ENCODE measurements at places on chromosomes 5 and 9.

DNA sequence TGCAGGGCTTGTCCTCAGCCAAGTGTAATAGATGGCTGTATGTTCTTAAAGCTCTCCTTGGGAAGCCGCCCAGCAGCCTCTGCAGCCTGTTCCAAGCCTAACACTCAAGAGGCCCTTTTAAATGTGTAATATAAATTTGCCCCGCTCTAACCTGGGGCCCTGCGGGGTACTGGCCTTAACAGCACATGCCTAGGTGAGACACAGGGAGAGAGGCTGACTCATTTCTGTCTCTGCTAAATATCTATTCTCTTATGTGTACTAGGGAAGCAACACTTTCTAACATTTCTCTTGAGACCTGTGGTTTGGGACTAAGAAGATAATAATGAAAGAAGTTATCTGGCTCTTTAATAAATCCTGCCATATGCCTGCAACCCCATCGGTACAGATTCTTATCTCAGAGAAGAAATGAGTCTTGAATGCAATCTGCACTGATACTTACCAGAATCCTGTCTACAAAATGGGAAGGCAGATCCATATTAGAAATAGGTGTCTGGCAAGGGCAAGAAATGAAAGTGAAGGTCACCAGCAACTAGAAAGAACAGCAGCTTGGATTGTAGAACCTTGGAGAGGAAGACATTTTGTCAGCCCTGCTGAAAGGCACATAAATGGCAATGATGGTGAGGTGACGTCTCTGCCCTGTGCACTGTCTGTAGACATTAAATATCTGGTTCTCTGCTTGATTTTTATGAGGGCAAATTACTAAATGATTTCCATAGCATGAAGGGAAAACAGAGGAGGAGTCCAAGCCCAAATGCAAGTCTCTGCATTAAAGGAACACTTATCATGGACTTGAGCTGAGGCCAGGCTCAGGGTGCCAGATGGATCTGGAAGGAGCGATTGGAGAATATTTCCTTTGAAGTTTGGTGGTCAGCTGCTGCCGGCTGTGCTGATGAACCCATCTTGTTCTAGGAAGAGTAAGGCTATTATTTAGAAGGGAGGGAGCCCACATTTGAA, 14.5 kb upstream of the TGFBI start:
- DNase-seq: no peak

GRCh38 chr9:10396615-10397014, 216.2 kb downstream of the PTPRD start:
- DNase-seq: no peak

DNA sequence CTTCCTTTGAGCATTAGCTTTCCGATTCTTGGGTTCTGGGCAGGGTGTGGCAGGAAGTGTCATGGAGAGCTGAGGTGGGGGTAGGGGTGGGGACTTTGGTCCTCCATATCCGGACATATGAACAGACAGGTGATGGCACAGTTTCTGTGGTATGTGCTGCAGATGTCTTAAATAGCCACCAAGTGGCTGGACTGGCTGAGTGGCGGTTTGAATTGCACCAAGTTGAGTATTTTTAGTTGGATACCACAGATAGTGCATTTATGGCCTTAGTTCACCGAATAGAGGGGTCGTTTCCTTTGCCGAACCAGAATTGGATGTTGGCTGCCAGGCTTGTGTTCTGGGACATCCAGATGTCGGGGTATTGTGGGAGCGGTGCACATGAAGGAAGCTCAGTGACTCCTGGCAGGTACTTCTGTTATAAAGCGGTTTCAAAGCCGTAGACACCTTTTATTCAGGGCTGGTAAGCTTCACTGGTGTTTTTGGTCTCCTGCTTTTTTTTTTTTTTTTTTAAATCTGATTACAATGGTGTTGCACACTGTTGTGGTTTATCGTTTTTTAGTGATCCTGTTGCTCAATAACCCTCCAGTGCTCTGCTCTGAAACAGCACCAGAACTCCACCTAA, 15.1 kb upstream of the TNFAIP8 start:
- DNase-seq: no peak

GRCh38 chr9:104802110-104802509, 38.2 kb downstream of the NIPSNAP3B start:
- peak; percentile 36 for DNase-seq

DNA sequence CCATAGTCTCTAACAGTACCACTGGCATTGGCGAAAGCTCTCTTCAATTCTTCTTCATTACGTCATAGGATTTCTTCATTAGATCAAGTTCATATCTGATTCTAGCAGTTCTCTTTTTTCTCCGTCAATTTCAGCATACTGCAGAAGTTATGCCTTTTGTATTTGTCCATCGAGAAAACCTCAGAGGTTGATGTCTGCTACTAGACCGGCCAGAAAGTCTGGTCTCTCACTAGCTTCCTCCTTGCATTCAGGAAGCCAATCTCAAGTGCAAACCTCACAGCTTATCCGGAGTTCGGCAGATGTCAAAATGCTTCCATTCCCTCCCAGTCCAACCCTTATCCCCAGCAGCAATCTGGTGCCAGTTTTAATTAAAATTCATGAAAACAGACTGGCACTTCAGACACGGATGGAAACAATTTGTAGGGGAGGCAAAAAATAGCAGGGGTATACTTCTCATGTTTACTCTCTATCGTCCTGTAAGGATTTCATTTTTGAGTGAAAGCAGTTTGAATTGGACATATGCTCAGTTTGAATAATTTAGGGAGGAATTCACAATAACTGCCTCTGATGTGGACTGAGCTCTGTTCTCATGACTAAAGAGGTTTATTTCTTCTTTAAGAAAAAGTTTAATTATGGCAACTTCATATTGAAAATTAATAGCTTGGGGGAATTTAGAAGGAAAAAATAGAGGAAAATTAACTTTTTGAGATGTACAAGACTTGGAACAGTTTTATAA, 56.4 kb upstream of the TMC1 start:
- DNase-seq: no peak

DNA sequence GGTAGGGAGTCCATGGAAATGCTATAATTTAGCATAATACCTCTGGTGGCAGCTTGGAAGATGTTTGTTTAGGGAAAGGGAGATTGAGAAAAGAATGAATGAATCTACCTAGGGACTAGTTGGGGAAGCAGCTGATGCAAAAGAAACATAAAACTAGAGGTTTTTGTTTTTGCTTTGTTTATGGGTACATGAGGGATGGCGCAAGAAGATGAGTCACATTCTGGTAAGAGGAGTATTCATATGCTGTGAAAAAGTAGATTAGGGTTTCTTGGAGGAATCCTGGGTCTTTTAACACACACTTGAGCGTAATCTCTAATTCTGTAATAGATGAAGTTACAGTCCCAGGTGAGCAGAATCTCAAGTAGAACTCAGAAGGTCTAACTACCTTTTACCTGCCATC, 17.1 kb downstream of the C9orf43 start:
- peak; percentile 76 for DNase-seq

DNA sequence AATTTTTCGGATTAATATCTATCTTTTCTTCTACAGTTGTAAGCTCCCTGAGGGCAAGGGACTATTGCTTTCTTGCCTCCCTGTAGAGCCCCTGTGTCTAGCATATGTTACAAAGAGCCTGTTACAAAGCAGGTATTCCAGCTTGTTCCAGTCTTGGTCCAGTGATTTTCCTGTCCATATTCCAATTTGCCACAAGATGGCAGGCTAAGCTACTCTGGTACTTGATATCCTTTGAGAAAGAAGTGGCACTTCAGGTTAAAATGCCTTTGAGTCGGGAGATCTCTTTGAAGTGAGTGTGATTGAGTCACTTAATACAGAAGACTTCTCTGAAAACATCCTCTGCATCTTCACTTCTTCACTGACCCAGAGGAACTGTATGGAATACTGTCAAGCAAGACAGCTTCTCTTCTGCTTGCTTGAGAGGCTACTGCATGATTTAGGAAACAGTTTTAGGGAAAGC, 24.5 kb downstream of the CAVIN4 start:
- DNase-seq: peak; percentile 65

- DNase-seq: peak; percentile 75
These were observed 207.6 kb upstream of the CDKN2B start for GRCh38 chr9:22216730-22217172.

GRCh38 chr9:130207241-130207992, 35.2 kb downstream of the NCS1 start:
- no peak for DNase-seq

- peak; percentile 31 for DNase-seq
These were observed 152.9 kb upstream of the PITX1 start for GRCh38 chr5:135186662-135187522.

GRCh38 chr5:35902046-35902672, 36.3 kb downstream of the CAPSL start:
- peak; percentile 67 for DNase-seq

- peak; percentile 26 for DNase-seq
These were observed 296.6 kb upstream of the RASA1 start for GRCh38 chr5:86971034-86971571.

- DNase-seq: no peak
These were observed 466.4 kb downstream of the ZNF608 start for GRCh38 chr5:124280079-124280478.

- no peak for DNase-seq
These were observed 99.8 kb upstream of the SPATA31C2 start for GRCh38 chr9:88237991-88238571.

- no peak for DNase-seq
These were observed 495.2 kb downstream of the GADD45G start for GRCh38 chr9:90100014-90100413.

- DNase-seq: no peak
These were observed 14.5 kb downstream of the PHAX start for GRCh38 chr5:126615286-126615685.

GRCh38 chr5:126658561-126658960, 57.8 kb downstream of the PHAX start:
- peak; percentile 60 for DNase-seq

GRCh38 chr5:151068433-151069197, 12.2 kb downstream of the TNIP1 start:
- DNase-seq: no peak

- peak; percentile 6 for DNase-seq
These were observed 334.2 kb upstream of the CCNH start for GRCh38 chr5:87746891-87747377.

- no peak for DNase-seq
These were observed 658.1 kb upstream of the ARRDC3 start for GRCh38 chr5:92041206-92041605.

GRCh38 chr5:82218374-82219156, 59.6 kb downstream of the RPS23 start:
- DNase-seq: no peak

- no peak for DNase-seq
These were observed 21.8 kb downstream of the ZBED3 start for GRCh38 chr5:77065256-77065655.

DNA sequence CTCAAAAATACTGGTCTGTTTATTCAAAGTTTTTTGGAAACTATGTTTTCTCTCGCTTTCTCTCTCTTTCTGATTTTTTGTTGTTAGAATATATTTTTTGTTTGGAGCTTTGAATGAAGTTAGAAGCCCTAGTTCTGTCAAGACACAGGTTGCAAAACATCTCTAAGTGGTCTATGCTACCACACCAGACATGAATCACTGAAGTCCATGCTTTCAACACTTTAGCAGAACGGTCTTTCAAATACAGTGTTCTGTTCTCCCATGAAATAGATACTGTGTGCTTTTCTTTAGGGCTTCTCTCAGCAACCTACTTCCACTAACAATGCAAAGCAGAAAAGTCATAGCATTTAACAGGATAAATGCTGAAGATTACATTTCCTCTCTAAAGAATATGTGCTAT, 392.5 kb downstream of the TMEM167A start:
- no peak for DNase-seq

- DNase-seq: no peak
These were observed 53.4 kb downstream of the GNAQ start for GRCh38 chr9:77978086-77978781.

DNA sequence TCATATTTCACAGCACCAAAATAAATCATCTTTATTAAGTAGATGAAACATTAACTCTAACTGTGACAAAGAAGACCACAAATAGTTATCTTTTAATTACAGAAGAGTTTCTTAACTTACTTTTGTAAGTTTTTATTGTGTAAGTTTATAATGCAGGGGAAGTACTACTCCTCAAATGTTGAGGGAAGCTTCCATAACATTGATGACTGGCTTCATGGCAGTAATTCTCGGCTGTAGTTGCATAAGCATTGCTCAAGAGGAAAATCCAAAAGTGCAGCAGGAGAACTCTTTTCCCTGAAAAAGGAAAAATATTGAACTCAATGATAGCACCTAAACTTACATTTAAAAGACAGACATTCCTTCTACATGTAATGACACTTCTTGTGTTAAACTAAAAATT, 4.6 kb downstream of the TSLP start:
- no peak for DNase-seq

- DNase-seq: peak; percentile 78
These were observed 4.8 kb downstream of the ATP6V1G1 start for GRCh38 chr9:114592356-114592755.

DNA sequence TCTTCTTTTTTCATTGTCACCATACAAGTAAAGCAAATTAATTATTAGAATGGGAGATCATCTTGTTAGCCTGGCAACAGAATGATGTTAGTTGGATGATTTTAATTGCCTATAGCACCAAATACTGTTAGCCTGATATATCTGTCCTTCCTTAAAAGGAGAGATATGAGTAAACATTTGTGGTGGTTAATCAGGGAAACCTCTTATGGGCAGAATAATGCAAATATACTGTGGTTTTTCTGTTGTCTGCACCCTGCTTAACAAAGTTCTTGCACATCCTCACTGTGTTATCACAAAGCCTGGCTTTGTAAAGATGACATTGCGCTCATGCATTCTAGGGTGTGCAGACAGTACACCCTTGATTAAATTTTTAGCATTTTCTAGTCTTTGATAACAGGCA, 254.9 kb upstream of the SMC2 start:
- DNase-seq: no peak

DNA sequence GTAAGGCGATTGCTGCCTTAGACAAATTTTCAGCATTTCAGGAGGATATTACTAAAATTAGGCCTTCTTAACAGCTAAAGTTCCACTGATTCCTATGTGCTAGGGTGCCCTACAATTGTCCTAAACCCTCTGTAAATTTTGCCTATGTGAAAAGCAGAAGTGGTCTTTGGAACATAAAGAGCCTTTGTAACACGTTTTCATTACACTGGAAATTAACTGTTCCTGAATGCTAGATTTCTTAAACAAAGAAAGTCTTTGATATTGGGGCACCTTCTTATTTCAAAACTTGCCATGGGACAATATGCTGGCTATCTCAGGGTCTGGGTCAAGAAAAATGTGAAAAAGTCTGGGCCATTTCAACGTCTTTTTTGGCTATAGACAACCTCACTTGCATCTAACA, 60.4 kb upstream of the MOCS2 start:
- no peak for DNase-seq

- DNase-seq: no peak
These were observed 25.4 kb upstream of the ALDOB start for GRCh38 chr9:101460965-101461364.

DNA sequence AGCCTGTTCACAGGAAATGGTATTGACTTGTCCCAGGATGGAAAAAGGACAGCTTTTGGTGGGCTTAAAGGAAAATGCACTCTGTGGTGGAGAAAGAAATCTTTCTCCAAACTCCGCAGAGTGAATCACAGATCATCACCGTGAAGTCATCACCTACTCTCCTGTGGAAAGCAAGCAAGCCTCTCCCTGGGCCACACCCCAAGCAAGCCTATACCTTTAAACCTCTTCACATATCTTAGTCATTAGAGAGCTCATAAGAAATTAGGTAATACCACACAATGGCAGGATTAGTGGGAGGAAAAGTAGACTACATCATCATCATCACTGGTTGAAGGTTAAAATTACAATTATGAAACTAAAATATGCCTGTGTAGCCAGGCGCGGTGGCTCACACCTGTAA, 23.2 kb downstream of the TLE1 start:
- no peak for DNase-seq
